Chondrocyte (in vitro differentiated cells): ENCODE measurements at places on chromosomes 2 and 18. TPM values are rescaled to one million over a fixed set of nuclear protein-coding genes. Genes with fewer than 3 reads are reported as not detected.
A peak's percentile ranks its signal among the peaks of the same experiment; 100 is the strongest.

GRCh38 chr18:13191779-13192178 lies 26.8 kb upstream of the LDLRAD4 start:
- DNase-seq = no peak
- peak overlapping the region; percentile 86 for H3K27ac ChIP-seq
- H3K36me3 ChIP-seq = no peaks in the 10 kb centered on the region

- peaks cover 81% of the 10 kb centered on the region for H3K27me3 ChIP-seq
- peaks cover 11% of the 10 kb centered on the region for H3K36me3 ChIP-seq
- no peak overlapping the region for H3K27ac ChIP-seq
These were observed 319 bp upstream of the EN1 start for GRCh38 chr2:118847762-118848172.

GRCh38 chr2:216493334-216493685 lies 5.3 kb upstream of the RPL37A start:
- H3K4me3 ChIP-seq = no peak overlapping the region
- H3K27me3 ChIP-seq = no peaks in the 10 kb centered on the region
- no peak for DNase-seq

- no peaks in the 10 kb centered on the region for H3K27me3 ChIP-seq
- no peak overlapping the region for H3K27ac ChIP-seq
- no peak for DNase-seq
- peaks cover 3% of the 10 kb centered on the region for H3K36me3 ChIP-seq
These were observed 124.2 kb downstream of the GALR1 start for GRCh38 chr18:77373730-77374445.

GRCh38 chr2:153478289-153479261 lies at the start of gene RPRM:
Gene RPRM (minus strand): TSS chr2:153478762. CDS start chr2:153478565, 197 bp downstream.
- peaks cover 59% of the 10 kb centered on the region for H3K27me3 ChIP-seq
- peaks cover 13% of the 10 kb centered on the region for H3K4me1 ChIP-seq
- H3K27ac ChIP-seq = no peak within 1 kb of the TSS
- peak within 1 kb of the TSS; percentile 59 for H3K4me3 ChIP-seq
- no peaks in the 10 kb centered on the region for H3K36me3 ChIP-seq
- DNase-seq = peak; percentile 81

DNA sequence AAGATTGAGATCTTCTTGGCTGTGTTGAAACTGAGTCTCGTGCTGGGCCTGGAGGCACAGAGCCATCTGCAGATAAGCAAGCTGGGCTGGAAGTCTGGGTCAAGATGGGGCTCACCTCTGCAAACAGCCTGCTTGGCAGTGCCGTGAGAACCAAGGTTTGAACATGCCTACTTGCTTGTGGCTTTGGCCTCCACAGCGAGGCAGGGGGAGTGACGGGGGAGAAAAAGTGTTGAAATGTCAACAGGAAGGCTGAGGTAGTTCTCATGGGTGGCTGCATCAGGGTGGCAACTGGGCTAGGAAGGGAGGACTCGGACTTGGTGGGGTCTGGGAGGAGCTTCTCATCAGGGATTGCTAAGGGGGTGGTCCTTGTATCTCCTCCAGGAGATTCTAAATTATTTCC lies 99.7 kb downstream of the THNSL2 start:
- H3K36me3 ChIP-seq = no peaks in the 10 kb centered on the region
- H3K4me3 ChIP-seq = no peak overlapping the region
- H3K4me1 ChIP-seq = peaks cover 6% of the 10 kb centered on the region
- no peak overlapping the region for H3K27ac ChIP-seq
- peaks cover 15% of the 10 kb centered on the region for H3K27me3 ChIP-seq

DNA sequence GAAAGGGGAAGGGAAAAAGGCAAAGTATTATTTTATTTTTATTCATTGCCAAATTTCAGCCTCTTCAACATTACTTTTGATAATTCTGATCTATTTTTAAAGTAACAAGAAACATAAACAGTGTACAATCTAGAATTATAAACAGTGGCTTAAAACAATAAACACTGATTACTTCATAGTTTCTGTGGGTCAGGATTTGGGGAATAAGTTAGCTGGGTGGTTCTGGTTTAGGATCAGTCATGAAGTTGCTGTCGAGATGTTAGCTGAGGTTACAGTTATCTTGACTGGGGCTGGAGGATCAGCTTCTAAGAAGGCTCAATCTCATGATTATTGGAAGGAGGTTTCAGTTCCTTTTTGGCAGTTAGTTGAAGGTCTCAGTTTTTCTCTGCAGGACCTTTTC lies 109.2 kb downstream of the SCN2A start:
- no peak overlapping the region for H3K27ac ChIP-seq
- no peak overlapping the region for H3K4me3 ChIP-seq
- no peaks in the 10 kb centered on the region for H3K36me3 ChIP-seq
- H3K4me1 ChIP-seq = no peaks in the 10 kb centered on the region
- H3K27me3 ChIP-seq = no peaks in the 10 kb centered on the region

DNA sequence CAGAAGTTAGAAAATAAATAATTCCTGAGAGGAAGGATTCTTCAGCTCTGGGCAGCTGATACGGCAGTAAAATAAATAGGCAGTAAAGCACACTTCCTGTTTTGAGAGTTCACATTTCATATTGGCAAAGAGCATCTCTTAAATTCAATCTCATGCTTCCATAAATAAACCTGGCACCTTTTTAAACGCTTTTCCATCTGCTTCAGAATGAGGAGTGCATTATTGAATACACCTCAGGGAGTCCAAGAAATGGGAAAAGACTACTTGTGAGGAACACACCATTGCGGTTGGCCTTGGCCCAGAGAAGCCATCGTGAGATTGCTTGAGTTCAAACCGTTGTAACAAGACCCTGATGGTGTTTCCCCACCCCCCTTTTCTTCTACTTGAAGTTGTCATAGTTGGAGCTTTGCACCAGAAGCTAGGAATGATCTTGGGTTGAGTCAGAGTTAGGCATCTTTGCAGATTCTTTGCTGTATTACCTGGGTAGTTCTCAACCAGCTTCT lies 123.9 kb downstream of the RDH14 start:
- H3K27me3 ChIP-seq = no peaks in the 10 kb centered on the region
- no peak overlapping the region for H3K4me3 ChIP-seq
- no peak for DNase-seq

- H3K4me3 ChIP-seq = no peak overlapping the region
- DNase-seq = no peak
- H3K27me3 ChIP-seq = peaks cover 15% of the 10 kb centered on the region
- H3K36me3 ChIP-seq = peaks cover 2% of the 10 kb centered on the region
- no peak overlapping the region for H3K27ac ChIP-seq
These were observed 60.2 kb downstream of the VSNL1 start for GRCh38 chr2:17600556-17601204.

DNA sequence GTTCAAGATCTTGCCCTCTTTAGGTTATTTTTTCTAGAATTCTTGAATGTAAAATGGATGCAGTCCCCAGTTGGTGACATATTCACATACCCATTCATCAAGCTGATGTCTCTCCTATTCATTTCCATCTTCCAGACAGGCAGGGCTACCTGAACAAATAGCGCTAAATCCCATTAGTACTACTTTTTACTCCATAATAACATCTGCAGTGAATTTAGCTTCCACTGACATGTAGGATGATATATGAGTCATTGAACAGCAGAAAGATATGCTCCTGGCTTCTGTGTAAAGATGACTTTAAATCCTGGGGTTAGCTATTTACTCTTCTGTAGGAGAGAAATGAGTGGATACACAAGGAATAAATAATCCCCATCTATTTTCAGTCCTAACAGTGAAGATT lies 194.7 kb downstream of the RND3 start:
- no peaks in the 10 kb centered on the region for H3K27me3 ChIP-seq
- no peak overlapping the region for H3K4me3 ChIP-seq
- no peak overlapping the region for H3K27ac ChIP-seq

- no peak overlapping the region for H3K27ac ChIP-seq
- H3K4me3 ChIP-seq = no peak overlapping the region
- no peaks in the 10 kb centered on the region for H3K36me3 ChIP-seq
- H3K4me1 ChIP-seq = peaks cover 10% of the 10 kb centered on the region
These were observed 7.8 kb downstream of the ITGA4 start for GRCh38 chr2:181464966-181465365.

DNA sequence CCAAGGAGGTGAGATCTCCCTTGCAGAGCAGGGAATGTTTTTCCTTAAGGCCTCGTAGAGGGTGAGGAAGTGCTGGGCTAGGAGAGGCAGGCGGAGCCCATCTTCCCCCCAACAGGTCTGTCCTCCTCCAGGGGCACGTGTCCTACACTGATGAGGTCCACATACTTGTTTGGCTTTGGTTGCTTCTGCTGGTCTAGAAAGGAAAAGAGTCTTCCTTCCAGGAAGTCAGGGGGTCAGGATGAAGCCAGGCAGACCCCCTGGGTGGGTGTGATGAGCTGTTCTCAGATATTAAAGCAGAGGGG lies 6.0 kb downstream of the SH3BP4 start:
- H3K4me3 ChIP-seq = no peak overlapping the region
- DNase-seq = no peak
- H3K27me3 ChIP-seq = no peaks in the 10 kb centered on the region
- H3K4me1 ChIP-seq = peaks cover 73% of the 10 kb centered on the region
- H3K36me3 ChIP-seq = no peaks in the 10 kb centered on the region

- no peaks in the 10 kb centered on the region for H3K4me1 ChIP-seq
- no peak overlapping the region for H3K4me3 ChIP-seq
- H3K36me3 ChIP-seq = peaks cover 1% of the 10 kb centered on the region
These were observed 56.7 kb upstream of the MSTN start for GRCh38 chr2:190119257-190119656.

DNA sequence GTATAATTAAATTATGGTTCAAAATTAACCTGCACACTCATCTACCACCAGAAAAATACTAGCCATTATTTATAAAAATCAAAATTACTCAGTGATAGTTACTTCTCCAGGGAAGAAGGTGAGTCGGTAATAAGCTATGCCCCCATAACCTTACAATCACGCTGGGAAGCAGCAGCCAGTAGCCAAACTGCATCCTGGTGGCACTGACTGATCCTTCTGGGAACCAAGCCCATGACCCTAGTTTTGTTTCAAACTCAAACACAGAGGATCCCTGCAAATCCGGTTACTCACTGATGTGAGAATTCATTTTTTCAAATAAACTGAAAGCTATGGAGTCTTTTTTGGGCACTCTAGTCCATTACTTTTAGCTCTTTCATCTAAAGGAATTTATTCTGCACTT lies 88.2 kb upstream of the VWC2L start:
- H3K4me3 ChIP-seq = no peak overlapping the region
- no peak overlapping the region for H3K27ac ChIP-seq

- H3K27ac ChIP-seq = peak overlapping the region; percentile 53
- H3K36me3 ChIP-seq = no peaks in the 10 kb centered on the region
- H3K27me3 ChIP-seq = no peaks in the 10 kb centered on the region
- H3K4me3 ChIP-seq = no peak overlapping the region
These were observed 134.0 kb downstream of the NEDD4L start for GRCh38 chr18:58177896-58178470.

- no peak for DNase-seq
- peaks cover 32% of the 10 kb centered on the region for H3K4me1 ChIP-seq
- H3K36me3 ChIP-seq = no peaks in the 10 kb centered on the region
- no peaks in the 10 kb centered on the region for H3K27me3 ChIP-seq
- peak within 1 kb of the TSS; percentile 90 for H3K27ac ChIP-seq
These were observed at the start of gene HNMT for GRCh38 chr2:137964066-137964858. Gene HNMT (plus strand): TSS chr2:137964473. CDS start chr2:137964492, 19 bp downstream.

- no peak overlapping the region for H3K27ac ChIP-seq
- H3K27me3 ChIP-seq = peaks cover 13% of the 10 kb centered on the region
- H3K36me3 ChIP-seq = no peaks in the 10 kb centered on the region
- H3K4me3 ChIP-seq = no peak overlapping the region
These were observed 13.9 kb downstream of the IL37 start for GRCh38 chr2:112924821-112925220.

DNA sequence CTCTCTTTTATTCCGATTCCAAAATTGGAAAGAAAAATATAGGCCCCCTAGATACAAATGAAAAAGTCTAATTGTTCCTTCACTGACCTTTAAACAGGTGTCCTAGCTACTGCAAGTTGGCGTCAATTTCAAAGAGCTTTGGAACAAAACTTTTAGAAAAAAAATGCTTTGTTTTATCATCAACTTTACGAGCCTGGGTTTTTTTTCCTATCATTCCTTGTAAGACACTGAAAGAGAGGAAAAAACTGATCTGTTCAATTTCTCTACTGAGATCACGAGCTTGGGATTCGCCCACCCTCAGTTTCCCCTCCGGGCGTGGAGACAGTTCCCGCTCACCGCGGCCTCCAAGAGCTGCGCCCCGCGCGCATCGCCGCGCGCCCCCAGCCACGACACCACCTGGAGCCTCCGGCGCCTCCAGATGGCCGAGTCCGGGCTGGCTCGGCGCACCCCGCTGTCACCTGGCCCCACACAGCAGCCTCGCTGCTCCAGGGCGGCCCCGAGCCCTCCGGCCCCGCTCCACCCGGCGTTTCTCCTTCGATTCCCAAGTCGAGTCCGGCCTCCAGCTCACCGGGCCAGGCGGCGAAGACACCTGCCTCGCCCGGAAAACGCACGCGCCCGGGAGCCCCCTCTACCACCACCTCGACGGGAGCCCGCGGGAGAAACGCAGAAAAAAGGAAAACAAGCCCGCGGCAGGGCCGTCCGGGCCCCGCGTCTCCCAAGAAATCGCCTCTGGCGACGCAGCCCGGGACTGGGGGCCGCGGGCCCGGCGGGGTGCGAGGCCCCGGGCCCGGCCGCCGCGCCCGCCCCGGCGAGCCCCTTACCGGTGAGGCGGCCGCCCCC lies 656 bp downstream of the TBC1D8 start:
- no peak for DNase-seq
- peak overlapping the region; percentile 77 for H3K4me3 ChIP-seq
- H3K4me1 ChIP-seq = peaks cover 29% of the 10 kb centered on the region
- H3K27me3 ChIP-seq = peaks cover 3% of the 10 kb centered on the region

DNA sequence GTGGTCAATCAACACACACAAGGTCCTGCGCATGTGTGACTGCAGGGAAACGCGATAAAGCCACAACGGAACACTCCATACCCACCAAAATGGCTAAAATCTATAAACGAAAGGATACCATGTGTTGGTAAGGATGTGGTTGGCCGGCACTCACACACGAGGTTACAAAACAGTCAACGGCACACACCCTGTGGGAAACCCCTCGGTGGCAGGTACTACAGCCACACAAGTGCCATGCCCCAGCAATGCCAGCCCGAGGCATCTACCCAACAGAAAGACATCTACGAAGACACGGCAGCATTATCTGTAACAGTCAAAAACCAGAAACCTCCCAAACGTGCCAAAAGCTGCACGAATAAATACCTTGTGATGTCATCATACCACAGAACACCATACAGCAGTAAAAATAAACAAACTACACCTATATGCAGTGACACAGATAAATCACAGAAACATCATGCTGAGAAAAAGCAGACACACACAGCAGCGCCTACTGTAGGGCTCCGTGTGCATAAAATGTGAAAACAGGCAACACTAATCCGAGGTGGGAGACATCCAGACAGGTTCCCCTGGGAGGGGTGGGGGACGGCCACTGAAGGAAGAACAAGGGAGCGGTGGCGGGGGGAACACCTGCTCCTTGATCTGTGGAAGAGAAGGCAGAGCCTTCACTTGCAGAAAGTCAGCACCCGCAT lies 36.7 kb downstream of the HDAC4 start:
- H3K36me3 ChIP-seq = no peaks in the 10 kb centered on the region
- no peak overlapping the region for H3K27ac ChIP-seq
- H3K27me3 ChIP-seq = no peaks in the 10 kb centered on the region
- peak; percentile 50 for DNase-seq
- H3K4me3 ChIP-seq = no peak overlapping the region

GRCh38 chr18:71105078-71105819 lies 816.4 kb downstream of the SOCS6 start:
- DNase-seq = no peak
- H3K27me3 ChIP-seq = peaks cover 6% of the 10 kb centered on the region
- H3K27ac ChIP-seq = no peak overlapping the region
- H3K4me1 ChIP-seq = no peaks in the 10 kb centered on the region
- H3K36me3 ChIP-seq = no peaks in the 10 kb centered on the region

The PPM1G gene
- total RNA-seq = 55.7 to 72.8 TPM (median 59.4 TPM) in 3 replicates

The KCNG2 gene
- total RNA-seq = not detected in 3 replicates

The ALPP gene
- total RNA-seq = not detected in 3 replicates

The LRPPRC gene
- total RNA-seq = 50.9 to 59.1 TPM (median 52.1 TPM) in 3 replicates

The RTP5 gene
- total RNA-seq = not detected in 3 replicates

The SLC14A1 gene
- 0.25 TPM in 1 of 3 replicates, not detected in the others for total RNA-seq

The SOCS6 gene
- total RNA-seq = 16.4 to 18.5 TPM (median 17.3 TPM) in 3 replicates
